ENCODE measurements at places on chromosomes 2 and 18.

GRCh38 chr2:137165968-137166367 is 400.6 kb downstream of the THSD7B start:
- DNase-seq: no peak

DNA sequence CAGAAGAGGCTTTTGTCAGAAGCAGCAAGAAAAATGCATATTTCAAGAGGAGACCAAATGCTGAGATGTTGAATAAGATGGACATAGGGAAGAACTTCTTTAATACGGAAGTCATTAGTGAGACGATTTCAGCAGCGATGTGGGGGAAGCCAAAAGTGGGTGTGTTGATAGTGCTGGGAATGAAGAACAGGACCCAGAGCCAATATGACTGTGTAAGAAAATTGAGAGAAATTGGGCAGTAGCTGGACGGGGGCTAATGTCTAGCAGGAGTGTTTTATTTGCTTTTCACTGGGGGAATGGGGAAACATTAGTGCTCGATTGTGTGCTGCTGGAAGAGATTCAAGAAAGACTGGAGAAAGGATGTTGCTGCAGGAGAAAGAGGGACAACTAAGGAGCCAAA is 788.7 kb upstream of the KLHL29 start:
- DNase-seq: no peak

- DNase-seq: no peak
These were observed 68.9 kb downstream of the BIRC6 start for GRCh38 chr2:32425719-32426141.

GRCh38 chr2:176818076-176818475 is 394.5 kb upstream of the HNRNPA3 start:
- no peak for DNase-seq

DNA sequence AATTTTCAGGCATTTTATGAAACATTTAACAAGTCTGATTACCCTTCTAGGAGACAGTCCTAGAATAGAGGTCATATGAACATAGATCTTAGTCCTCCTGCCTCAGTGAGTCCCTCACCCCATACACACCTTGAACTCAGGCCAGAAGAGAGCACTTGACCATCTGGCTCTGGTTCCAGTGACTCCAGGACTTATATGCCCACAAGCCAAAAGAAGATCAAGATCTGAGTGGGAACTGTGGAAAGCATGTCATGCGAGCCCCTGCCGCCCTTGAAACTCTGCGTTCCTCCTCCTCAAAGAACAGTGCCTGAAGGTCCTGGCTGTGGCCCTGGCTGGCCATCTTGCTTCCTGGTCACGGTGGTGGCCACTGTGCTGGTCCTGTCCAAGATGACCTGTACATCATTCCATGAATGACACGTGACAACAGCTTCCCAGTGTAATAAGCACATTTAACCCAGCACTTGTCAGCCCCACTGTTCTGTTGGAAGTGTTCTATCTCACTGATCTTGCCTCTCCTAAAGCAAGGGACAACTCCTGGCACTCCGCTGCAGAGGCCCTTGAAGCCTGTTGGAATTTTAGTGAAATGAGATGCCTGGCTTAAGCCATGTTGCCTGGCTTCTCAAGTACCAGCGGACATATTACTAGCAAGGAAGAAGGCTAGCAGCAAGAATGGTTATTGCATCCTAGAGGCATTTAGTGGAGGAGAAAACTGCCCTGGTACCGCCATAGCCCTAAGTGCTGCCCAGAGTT is 17.6 kb downstream of the TTC32 start:
- no peak for DNase-seq

All from GM10248 (cell line).